ENCODE measurements at places on chromosomes 5 and 9.

DNA sequence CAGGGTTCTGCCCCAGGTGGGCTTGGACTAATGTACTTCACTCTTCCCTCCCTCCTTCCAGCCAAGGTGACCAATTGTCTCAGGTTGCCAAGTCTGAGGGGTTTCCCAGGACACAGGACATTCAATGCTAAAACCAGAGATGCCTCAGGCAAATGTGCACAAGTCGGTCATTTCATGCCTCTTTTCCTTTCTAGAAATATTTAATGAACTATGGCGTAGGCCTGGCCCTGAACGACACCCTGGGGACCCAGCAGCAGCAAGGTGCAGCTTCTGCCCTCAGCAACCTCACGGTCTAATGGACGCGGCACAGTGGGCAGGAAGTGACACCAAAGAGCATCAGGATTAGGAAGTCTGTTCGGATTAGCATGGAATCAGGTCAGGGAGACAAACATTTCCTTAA, 148.1 kb downstream of the MTX3 start:
- no peak for DNase-seq

- DNase-seq: no peak
These were observed 151.8 kb downstream of the OLFM1 start for GRCh38 chr9:135239100-135239768.

DNA sequence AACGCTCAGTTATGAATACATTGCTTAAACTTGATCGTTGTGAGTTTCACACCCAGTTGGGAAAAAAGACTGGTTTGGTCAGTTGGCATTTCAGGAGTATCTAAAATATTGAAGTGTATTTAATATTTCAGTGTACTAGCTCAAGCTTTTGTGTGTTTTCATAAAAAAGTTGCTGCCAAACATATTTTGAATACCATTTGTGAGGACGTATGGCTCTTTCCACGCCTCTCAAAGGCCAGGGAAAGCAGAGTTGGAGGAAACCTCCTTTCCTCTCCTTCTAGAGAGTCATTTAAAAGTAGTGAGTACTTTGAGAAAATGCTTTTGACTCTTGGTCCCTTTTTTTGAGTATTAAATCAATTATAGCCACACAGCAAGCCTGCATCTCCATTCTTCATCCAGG, 43.2 kb upstream of the ANKRD33B start:
- no peak for DNase-seq

DNA sequence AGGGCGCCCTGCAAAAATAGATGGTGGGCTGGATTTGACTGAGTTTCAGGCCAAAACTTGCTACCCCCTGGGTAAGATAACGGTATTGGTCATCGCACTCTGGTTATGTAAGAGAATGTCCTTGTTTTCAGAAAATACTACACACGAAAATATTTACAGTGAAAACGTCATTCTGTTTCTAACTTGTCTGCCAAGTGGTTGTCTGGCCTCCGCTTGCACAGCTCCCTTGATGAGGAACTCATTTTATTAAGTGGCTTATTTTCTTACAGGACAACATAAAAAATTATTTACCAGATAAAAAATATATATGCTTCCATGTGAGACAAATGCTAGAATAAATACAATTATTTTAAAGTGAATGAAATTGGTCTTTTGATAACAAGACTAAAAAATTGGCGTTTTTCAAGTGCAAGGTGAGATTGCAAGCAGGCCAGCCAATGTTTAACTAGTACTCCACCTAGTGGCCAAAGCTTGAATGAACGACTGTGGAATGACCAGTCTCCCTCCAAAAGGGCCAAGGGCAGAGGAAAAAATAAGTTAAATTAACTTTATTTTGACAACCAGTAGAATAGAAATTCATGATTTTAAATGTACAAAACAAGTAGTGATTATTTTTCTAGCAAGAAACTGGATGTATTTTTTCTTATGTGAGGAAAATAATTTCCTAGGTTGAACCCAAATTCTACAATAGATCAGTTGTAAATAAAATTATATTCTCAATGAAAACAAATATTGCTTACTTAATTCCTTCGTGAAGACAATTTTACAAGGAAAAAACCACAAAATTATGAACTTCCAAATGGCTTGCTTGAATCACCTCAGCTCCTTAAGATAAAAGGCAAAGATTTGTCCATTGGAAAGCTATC, 93.2 kb downstream of the ZFAND5 start:
- DNase-seq: no peak

GRCh38 chr5:57327561-57328367, 153.9 kb downstream of the GPBP1 start:
- DNase-seq: no peak

GRCh38 chr5:151617841-151618710, 26.9 kb upstream of the FAT2 start:
- no peak for DNase-seq

- DNase-seq: no peak
These were observed 24.0 kb upstream of the ADAM19 start for GRCh38 chr5:157599565-157599964.

GRCh38 chr5:8906303-8906967, 639.4 kb downstream of the SEMA5A start:
- DNase-seq: peak; percentile 36

DNA sequence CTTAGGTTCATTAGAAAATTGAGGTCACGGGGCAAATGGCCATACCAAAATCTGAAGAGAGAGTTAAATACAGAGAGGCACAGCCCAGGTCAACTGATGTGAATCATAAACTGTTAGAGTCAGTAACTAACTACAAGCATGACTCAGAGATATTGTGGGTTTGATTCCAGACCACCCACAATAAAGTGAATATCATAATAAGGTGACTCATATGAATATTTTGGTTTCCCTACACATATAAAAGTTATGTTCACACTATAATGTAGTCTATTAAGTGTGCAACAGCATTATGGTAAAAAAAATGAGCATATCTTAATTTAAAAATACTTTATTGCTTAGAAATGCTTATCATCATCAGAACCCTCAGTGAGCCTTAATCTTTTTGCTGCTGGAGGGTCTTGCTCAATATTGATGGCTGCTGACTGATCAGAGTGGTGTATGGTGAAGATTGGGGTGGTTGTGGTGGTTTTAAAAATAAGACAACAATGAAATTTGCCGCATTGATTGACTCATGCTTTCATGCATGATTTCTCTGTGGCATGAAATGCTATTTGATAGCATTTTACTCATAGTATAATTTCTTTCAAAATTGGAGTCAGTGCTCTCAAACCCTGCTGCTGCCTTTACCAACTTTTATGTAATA, 53.1 kb upstream of the EDIL3 start:
- DNase-seq: peak; percentile 40

- DNase-seq: no peak
These were observed 224.1 kb downstream of the MEF2C start for GRCh38 chr5:88658886-88659285.

DNA sequence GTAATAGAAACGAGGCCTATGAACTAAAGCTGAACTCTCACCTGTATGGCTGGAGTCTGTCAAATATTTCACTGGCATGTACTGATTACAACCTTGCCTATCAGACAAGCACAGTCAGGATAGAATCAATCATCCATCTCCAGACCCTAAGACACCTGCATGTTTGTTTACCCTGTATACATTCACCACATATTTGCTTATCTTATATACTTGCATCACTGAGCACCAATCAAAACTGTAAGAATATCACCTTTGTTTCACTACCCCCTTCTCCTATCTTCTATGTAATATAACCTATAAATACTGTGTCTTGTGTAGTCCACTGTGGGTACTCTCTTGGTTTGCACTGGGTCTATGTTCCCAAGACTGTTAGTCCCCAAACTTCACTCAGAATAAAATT, 1085.7 kb downstream of the TAF11L14 start:
- DNase-seq: no peak

DNA sequence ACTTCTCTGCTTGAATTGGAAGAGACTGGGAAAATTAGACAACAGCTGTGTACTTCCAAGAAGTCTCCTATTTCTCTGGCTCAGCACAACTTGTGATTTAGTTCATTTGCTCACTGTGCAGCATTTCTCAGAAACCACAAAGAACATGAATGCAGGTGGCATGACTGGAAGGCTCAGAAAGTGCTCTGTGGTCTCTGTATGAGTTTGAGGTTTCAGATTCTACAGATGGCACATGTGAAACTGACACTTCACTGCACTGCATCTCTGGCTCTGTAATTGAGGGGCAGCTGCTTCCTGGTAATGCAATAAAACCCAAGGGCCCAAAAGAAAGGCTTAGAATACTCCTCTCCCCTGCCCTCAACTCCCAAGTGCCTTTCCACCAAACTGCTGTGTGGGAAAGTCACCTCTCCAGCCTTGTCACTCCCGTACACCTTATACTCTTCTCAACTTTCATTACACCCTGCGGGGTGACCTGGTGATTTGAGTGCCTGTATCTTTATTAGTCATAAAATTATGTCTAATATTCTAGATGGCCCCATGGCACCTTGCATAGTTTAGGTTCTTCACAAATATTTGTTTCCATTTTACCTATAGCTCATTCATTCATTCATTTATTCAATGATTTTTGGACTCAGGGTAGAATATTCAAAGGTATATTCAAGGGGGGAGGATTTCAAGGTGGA, 82.5 kb downstream of the ESM1 start:
- DNase-seq: peak; percentile 87

DNA sequence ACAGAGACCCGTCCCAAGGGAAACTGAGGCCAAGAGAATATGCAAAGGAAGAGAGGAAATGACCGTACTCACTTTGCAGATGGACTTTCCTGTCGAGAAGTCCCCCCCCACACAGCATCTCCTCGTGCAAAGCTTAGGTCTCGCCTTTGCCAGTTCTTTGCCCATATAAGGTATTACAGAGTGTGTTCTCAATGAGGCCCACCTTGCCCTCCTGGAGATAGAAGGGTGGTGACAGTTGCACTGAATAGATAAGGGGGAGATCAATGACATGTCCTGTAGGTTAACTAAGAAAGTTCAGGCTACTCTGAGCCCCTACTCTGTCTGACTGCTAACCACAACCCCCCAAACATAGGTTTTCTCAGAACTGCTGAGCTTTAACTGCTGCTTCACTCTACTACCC, 68.2 kb upstream of the SPTLC1 start:
- DNase-seq: no peak

- DNase-seq: no peak
These were observed 83.8 kb downstream of the SLC44A1 start for GRCh38 chr9:105328296-105328695.
